Foreskin fibroblast (primary cell): ENCODE measurements at places on chromosomes 6 and 20.

- DNase-seq, result no peak
Observed at GRCh38 chr20:39021748-39022147, 59.6 kb downstream of the DHX35 start.

DNA sequence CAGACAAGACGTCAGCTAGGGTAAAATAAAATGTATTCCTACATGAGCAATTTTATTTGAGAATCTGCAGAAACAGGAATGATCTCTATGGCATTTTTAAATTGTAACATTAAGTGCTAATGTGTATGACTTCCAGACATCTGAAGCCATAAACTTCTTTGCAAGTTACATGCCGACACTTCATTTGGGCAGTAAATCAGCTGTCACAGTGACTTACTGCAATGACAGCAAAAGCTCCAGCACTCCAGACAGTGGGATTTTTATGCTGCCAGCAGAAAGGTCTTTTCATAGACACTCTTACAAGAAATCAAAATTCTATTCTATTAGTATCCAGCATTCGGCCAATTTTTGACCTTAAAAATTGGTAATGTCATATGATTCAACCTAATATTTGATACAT, 156.3 kb upstream of the SNX9 start:
- DNase-seq, result no peak

DNA sequence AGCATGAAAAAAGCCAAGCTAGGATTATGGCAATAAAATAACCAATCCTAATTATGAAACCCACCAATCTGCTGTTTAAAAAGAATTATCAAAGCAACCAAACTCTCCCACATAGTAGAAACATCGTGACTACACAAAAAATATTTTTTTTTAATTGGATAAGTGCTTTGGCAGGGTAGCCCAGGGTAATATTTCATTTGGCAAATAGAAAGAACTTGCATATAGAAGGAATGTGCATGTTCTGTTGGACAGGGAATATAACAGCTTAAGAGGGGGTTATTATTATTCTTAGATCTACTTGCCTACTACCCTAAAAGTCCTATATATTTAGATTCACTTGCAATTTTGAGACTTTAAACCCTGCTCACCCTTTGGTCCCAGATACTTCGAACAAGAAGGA, 972 bp downstream of the GSTA3 start:
- no peak for DNase-seq

GRCh38 chr6:112865131-112865530, 518.0 kb downstream of the RFPL4B start:
- no peak for DNase-seq

- DNase-seq, result no peak
Observed at GRCh38 chr6:126537061-126537816, 197.3 kb downstream of the CENPW start.

GRCh38 chr20:16785226-16785625, 37.1 kb downstream of the OTOR start:
- DNase-seq, result no peak
